HCT116 (cell line): ENCODE measurements at places on chromosomes 1 and 21.

GRCh38 chr1:157646144-157646543 lies 48.3 kb upstream of the FCRL4 start:
- no peak for DNase-seq

- DNase-seq: no peak
Observed at GRCh38 chr1:229164836-229165735, 105.8 kb upstream of the RAB4A start.

- DNase-seq: no peak
Observed at GRCh38 chr1:192914092-192914491, 105.3 kb downstream of the RGS2 start.

DNA sequence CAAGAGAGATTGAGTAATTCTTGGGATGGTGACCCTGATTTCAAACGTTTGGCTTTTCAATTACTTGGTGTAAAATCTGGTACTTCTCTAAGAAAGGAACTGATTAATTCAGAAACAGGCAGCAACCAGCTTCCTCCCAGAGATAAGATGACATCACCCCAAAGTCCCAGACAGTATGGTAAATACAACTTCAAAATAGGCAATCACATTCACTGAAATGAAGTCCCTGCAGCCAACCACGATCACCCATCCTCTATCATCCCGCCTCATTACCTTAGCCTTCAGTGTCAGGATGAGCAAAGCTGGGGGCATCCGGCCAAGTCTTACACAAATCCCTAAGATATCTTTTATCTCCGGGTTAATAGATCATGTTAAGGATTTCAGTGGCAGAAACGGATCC lies 26.4 kb upstream of the RUNX1 start:
- no peak for DNase-seq

DNA sequence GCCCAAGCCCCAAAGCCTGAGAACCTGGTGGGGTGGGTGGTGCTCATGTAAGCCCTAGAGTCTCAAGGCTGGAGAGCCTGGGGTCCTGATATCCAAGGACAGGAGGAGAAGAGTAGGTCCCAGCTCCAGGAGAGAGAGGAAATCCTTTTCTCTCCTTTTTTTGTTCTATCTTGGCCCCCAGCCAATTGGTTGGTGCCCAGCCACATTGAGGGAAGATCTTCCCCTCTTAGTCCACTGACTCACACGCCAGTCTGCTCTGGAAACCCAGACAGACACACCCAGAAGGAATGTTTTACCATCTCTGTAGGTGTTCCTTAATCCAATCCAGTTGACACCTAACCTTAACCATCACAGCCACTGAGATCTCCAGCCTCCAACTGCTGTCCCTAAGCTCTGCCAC lies 16.2 kb upstream of the LIN9 start:
- no peak for DNase-seq

DNA sequence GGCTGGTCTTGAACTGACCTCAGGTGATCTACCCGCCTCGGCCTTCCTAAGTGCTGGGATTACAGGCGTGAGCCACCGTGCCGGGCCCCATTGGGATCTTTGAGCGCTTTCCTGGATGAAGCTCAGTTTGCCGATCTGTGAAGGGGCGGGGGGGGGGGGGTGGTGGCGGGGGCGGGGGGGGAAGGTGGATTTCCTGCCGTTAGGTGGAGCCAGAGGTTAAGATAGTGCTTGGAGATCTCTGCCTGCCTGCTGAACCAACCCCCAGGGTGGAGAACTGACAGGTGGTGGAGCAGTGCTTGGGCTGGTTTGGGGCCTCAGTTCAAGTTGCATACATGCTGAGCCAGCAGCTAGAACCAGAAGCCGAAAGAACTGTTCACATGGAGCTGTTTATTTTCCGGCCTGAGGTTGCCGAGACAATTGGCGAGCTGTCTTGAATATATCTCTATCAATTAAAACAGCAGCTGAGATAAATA lies 1.7 kb downstream of the TMCC2 start:
- DNase-seq: peak; percentile 48

GRCh38 chr21:42229676-42230075 lies 10.7 kb downstream of the ABCG1 start:
- no peak for DNase-seq

GRCh38 chr1:5986018-5986417 lies 6.2 kb downstream of the NPHP4 start:
- no peak for DNase-seq

DNA sequence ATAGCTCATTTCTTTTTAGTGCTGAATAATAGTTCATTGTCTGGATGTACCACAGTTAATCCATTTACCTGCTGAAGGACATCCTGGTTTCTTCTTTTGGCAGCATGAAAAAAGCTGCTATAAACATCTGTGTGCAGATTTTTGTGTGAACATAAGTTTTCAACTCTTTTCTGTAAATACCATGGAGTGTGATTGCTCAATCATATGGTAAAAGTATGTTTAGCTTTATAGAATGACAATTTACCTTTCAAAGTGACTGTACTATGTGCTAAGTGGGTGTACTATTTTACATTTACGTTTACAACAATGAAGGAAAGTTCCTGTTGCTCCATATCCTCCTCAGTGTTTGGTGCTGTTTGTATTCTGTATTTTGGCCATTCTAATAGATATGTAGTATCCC lies 49.0 kb downstream of the RUNX3 start:
- DNase-seq: no peak

DNA sequence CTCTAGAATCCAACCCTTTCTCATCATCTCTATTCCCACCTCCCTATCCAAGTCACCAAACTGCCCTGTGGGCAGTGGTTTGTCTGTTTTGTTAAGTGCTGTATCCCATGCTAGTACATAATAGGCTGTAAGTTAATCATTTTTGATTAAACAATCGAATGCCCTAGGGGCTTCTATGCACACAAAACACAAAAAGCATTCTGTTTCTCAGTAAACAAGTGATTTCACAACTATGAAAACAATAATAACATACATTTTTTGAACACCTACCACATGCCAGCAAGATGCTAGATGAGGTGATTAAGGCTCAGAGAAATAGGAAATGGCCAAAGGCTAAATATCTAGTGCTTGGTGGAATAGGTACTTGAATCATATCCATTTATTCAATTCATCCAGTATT lies 5.0 kb upstream of the GUCA2B start:
- no peak for DNase-seq

DNA sequence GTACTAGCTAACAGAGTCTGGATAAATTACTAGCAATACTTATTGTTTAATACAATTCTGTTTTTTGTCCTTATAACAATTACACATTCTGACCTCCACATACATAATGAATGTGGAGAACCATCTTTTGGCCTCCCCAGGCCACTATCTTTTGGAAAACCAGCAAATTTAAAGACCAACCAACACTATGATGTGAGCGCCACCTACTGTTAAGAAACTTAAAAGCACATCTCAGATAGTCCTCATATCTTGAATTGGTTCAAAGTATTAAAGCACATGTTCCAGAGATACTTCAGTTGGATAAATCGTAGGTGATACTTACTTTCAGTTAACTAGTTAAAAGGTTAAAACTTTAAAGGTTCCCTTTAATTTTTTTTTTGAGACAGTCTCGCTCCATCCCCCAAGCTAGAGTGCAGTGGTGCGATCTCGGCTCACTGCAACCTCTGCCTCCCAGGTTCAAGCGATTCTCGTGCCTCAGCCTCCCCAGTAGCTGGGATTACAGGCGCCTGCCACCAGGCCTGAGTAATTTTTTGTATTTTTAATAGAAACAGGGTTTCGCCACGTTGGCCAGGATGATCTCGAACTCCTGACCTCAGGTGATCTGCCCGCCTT lies 29.3 kb upstream of the USP1 start:
- DNase-seq: peak; percentile 33

DNA sequence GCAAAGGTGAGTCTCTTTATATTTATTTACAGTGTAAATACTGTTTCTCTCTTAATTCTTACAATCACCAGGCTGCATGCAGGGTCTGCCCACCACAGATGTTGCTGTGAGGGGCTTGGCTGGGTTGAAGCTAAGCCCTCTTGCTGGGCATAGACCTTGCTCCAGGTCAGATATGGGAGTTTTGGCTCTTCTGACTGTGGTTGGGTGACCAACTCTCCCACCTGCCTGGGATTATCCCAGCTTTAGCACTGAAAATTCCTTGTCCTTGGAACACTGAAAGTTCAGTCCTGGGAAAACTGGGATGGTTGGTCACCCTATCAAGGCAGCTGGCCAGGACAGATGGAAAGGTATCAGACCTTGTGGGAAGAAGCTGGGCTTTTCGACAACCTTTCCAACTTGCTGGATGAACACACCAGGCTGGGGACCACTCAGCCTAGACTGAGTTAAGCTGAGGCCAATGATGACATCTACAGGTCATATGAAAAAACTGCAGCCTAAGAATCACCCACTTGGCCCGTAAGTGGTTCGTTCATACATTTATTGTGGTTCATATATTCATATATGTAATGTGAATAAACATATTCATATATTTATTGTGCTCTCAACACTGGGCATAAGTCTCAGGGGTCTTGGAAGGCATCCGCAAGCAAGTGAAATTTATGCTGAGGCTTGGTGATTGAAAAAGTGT lies 26.6 kb upstream of the HPDL start:
- DNase-seq: peak; percentile 51

GRCh38 chr21:33750017-33750416 lies 107.7 kb downstream of the ITSN1 start:
- no peak for DNase-seq
